ENCODE measurements at places on chromosomes 4 and X. TPM values are rescaled to one million over a fixed set of nuclear protein-coding genes. Genes with fewer than 3 reads are reported as not detected.
A peak's percentile ranks its signal among the peaks of the same experiment; 100 is the strongest.

- DNase-seq, result no peak
Measured at GRCh38 chr4:52982255-52982945, 120.3 kb downstream of the RASL11B start.

The TRPC5OS gene
- not detected for total RNA-seq

- DNase-seq, result peak; percentile 23
Measured at GRCh38 chr4:158051401-158052235, 121.2 kb downstream of the GASK1B start.

GRCh38 chrX:13327666-13328065 lies 7.8 kb upstream of the ATXN3L start:
- DNase-seq, result no peak

GRCh38 chr4:78150543-78150864 lies 93.4 kb downstream of the FRAS1 start:
- no peak for DNase-seq

DNA sequence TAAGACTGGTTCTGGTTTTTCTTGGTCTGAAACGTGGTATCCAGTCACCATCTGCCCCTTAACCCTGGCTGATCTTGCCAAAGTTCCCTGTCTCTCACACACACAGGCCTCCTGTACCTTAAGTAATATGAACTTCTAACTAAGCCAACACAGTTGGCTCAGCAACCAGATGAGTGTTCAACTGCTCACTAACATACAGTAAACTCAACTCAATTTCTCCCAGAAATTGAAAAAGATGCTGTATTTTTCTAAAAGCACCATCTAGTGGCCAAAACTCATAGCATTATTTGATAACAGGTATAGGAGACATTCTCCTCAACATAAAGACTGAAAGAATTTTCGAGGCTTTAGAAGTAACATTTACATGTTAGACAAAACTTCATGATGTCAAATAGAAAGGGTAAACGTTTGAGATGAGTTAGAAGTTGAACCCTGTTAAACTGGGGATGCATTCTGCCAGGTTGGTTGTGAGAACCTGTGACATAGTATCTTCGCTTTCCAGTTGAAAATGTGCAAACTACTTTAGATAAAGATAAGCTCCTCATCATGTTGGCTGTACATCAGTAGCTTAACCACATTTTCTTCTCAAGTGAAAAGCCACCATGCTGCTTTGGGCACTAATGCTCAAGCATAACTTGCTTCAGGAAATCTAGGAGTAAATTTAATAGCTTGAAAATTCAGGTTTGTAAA lies 31.2 kb downstream of the CCNI start:
- DNase-seq, result no peak

Data from left ventricle myocardium inferior (tissue), 1 donor.